ENCODE measurements at places on chromosomes 11 and 22.

DNA sequence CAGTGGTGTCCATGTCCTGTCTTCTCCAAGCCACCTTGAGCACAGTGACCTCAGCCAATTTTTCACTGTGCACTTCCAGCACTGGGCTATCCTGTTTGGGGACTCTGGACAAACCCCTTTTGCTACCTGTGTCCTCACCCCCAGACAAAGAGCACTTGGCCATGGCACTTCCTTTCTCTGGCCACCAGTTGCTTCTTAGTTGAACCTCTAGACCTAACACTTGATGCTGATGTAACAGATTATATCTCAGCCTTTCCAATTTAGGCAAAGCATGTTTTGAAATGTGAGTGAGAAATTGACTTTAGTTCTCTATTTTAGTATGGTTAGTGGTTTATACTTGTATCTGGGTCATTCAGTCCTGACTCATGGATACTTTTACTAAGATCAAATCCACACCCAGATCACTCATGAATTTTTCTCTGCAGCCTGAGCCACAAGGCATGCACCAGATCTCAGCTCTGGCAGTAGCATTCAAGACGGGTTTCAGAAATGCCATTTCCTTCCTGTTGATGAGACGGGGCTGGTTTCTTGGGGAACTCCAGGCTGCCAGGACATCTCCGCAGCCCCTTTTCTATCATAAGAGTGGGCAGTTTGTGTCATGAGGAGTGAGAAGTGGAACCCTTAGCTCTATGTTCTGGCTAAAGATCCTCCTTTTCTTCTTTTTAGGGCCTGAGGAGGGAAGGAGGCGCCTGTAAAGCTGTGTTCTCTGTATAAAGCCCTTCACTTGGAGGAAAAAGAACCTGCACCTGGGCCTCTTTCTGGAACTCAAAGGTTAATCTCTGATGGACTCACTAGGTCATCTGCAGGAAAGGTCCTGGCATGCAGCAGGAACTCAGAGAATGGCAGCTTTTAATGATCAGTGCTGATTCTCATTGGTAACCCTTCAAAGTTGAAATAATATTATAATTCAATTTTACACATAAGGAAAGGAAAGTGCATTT lies 185.6 kb upstream of the TENM4 start:
- no peak for DNase-seq

DNA sequence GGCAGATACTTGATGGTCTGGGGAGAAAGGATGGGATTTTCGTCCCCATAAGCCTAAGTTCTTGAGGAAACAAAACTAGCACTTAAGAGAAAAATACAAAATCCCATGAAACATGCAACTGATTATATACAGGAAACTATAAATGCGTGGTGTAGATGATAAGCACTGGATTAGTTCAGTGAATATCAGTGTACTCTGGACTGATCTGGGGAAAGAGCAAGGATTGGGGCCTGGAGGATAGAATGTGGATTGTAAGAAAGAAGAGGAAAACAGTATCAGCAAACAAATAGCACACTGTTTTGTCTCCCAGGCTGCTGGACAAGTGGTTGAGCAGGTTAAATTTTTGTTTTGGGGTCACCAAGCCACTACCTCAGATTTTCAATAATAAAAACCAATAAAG lies 49.8 kb downstream of the DCUN1D5 start:
- no peak for DNase-seq

- no peak for DNase-seq
Measured at GRCh38 chr11:58938398-58938797, 890 bp upstream of the GLYATL1 start.

GRCh38 chr11:3225826-3226750 lies 6.1 kb downstream of the MRGPRE start:
- DNase-seq = no peak

DNA sequence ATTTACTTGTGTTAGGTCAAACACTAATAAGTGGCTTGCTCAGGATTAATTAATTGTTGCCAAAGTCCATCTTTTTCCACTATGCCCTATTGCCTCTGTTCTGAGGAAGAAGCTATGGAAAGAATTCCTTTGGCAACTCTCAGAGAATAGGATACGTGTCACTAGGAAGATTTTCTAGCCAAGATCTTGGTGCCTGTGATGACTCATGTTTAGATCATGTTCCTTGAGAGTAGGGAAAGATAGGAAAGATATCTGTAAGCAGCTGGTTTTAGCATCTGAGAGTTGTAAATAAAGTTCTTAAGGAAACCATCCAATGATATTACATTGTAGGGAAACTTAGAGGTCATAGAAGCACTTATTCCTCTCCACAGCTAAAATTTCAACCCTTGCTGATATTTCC lies 15.7 kb downstream of the SLN start:
- DNase-seq = no peak

DNA sequence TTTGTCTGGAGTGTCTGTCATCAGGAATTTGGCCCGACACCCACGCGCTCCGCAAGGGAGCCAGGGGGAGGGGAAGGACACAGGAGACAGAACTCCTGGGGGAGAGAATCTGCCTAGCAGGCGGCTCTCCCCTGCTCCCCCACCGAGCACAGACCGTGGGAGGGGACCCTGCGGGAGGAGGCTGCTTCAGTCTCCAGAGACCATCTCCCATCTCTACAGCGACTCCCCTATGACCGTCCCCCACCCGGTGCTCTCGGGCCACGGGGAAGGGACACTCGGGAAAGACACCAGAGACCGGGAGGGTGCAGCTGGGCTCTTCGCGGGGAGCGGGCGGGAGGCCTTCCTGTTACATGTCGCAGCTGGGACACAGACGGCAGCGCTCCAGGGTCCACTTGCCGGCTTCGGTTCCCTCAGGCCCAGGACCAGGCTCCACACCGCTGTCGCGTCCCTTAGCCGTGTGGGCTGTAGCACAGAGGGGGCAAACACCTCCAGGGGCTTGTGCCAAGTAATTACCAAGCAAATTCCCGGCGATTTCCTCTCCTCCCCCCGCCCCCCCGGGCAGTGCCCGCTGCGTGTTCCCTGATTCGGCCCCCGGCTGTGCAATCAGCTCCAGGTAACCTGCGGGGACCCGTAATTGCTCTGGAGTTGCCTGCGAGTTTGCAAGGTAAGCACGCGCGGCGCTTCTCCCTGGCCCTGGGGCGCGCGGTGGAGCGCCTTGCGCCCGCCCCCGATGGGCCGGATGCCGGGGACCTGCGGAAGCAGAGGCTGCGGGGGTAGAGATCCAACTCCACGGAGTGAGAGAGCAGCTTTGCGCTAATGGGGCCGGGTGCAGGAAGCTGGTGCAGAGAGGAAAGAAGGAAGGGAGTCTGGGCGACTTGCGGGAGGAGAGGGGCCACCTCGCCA lies 155.1 kb upstream of the CADM1 start:
- DNase-seq = no peak

DNA sequence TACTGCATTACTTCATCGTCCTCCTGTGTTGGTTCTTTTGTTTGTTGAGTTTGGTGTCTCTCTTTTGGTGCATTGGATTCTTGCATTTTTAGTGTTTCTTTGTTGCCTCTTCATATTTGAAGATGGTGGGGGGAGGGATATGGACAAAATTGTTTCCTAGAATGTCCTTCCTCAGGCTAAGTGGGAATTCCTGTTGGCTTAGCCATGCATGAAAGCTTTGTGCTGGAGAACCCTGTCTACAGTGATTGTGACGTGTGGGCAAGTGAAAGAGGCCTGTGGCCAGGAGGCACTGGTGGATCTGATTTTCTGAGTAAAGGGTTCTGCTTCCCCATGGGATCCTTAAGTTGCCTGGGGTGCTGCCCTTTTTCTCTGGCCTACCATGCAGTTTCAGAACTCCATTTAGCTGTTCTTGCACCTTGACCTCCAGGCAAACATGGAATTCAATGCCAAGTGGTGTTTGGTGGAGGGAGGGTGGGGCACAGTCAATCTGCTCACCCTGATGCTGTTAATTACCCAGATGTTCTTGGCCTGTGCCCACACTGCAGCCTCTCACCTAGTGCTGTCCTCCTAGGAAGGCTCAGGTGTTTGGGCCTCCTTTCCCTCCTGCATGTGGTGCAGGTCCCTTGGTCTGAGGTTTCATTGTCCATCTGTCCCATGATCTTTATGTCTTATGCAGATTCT lies 46.3 kb upstream of the SLC22A12 start:
- DNase-seq = no peak
